Vagina (tissue), 2 donors: ENCODE measurements at places on chromosomes 1 and 21.

DNA sequence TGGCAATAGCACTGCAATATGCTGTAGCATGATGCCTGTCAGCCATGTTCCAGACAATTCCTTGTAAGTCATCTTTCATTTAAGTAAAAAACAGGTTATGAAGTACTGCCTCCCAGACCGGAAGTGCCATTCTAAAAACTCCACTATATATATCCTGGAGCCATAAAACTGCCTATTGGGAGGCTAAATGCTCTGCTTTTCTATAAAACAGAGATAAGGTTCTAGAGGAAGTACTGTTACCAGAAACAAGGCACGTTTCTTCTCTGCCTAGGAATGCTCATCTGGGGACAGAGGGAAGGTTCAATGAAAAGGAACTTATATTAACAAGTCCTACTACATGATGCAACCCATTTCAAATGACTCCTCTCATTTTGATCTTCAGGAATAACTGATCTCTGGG, 66.8 kb downstream of the GPR137B start:
- no peaks in the 10 kb centered on the region for H3K27me3 ChIP-seq
- H3K27ac ChIP-seq, result no peak overlapping the region
- H3K4me3 ChIP-seq, result no peak overlapping the region
- peaks cover 8% of the 10 kb centered on the region for H3K36me3 ChIP-seq
- H3K4me1 ChIP-seq, result no peaks in the 10 kb centered on the region

- H3K4me3 ChIP-seq, result no peak overlapping the region
- H3K27ac ChIP-seq, result no peak overlapping the region
- no peak for DNase-seq
- no peaks in the 10 kb centered on the region for H3K27me3 ChIP-seq
Measured at GRCh38 chr1:65725064-65725463, 67.6 kb upstream of the PDE4B start.

DNA sequence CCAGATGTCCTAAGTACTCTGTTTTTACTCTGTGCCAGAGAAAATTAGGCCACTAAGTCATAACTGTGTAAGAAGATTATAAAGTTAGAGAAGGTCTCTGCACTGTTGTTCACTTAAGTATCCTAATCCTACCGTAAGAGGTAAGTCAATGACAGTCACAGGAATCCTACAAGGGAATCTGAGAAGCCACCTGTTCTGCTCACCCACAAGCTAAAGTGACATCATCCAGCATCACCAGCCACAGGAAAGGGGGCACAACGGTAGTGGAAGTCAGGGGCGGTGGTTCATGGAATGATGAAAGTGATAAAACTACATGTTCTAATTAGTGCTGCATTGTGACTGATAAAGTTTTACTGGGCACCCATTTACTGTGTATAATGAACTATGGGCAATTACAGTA, 92.7 kb downstream of the PLD5 start:
- no peaks in the 10 kb centered on the region for H3K4me1 ChIP-seq
- H3K36me3 ChIP-seq, result no peaks in the 10 kb centered on the region
- no peak overlapping the region for H3K27ac ChIP-seq
- H3K27me3 ChIP-seq, result no peaks in the 10 kb centered on the region

DNA sequence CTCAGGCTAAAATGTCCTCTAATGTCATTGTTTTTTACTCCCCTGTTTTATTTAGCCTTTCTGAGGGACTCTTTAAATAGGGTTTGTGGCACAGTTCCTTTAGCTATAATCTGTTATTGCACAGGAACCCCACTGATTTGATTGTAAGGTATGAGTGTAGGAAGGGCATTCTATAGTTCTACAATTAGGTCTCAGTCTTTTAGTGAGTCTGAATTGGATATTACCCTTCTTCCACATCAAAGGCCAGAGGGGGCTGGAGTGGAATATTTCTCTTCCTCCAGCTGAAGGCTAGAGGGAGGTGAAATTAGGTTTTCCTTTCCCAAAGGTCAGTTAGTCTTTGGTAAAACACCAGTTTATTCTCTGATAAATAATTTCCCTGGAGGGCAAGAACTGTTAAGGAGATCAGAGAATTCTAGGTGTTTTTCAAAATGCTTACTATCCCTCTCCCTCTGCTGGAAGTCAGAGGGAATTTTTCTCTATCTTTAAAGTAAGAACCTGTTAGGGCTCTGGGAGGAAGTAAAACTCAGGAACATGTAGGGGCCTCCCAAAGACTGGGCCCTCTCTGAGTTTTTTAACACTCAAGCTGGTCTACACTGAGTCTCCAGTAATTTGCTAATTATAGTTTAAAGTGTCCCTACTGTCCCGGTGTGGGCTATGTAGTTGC, 176.3 kb upstream of the ZNHIT6 start:
- H3K36me3 ChIP-seq, result no peaks in the 10 kb centered on the region
- H3K27ac ChIP-seq, result no peak overlapping the region
- DNase-seq, result no peak
- no peak overlapping the region for H3K4me3 ChIP-seq

- no peaks in the 10 kb centered on the region for H3K36me3 ChIP-seq
- no peak for DNase-seq
- no peak overlapping the region for H3K4me3 ChIP-seq
- H3K27me3 ChIP-seq, result no peaks in the 10 kb centered on the region
- H3K4me1 ChIP-seq, result no peaks in the 10 kb centered on the region
Measured at GRCh38 chr1:211865180-211865579, 34.6 kb upstream of the LPGAT1 start.

GRCh38 chr1:46983830-46984586, 39.5 kb upstream of the CYP4X1 start:
- no peak overlapping the region for H3K4me3 ChIP-seq
- no peaks in the 10 kb centered on the region for H3K36me3 ChIP-seq
- H3K4me1 ChIP-seq, result no peaks in the 10 kb centered on the region

DNA sequence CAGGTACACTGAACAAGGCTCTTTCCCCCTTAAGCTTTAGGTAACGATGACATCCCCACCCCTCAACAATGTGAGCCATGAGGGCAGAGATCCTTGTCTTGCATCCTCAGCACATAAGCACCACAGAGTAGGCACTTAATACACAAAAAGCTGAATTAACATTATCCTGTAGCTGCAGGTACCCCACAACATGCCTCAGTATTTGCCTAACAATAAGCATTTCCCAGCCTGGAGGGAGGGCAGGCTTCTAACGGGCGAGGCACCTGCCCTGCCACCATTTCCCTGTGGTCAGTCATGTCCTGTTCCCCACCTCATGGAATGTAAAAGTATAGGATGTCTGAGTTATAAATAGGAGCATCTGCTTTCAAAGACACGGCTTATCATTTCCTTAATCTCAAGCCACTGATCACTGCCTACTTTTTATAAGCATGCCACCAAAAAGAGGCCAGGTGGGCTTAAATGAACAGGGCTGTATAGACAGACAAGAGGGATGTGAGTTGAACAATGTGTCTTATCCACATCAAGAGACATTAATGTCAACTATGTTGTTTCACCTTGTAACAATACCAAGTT, 3.4 kb downstream of the CAPZB start:
- H3K4me1 ChIP-seq, result peaks cover 83% of the 10 kb centered on the region
- no peak for DNase-seq
- H3K36me3 ChIP-seq, result peaks cover 4% of the 10 kb centered on the region
- H3K4me3 ChIP-seq, result peak overlapping the region; percentile 5

GRCh38 chr1:92404661-92405060, 82.1 kb downstream of the GFI1 start:
- H3K4me1 ChIP-seq, result no peaks in the 10 kb centered on the region
- no peak for DNase-seq
- no peaks in the 10 kb centered on the region for H3K27me3 ChIP-seq
- no peak overlapping the region for H3K4me3 ChIP-seq

DNA sequence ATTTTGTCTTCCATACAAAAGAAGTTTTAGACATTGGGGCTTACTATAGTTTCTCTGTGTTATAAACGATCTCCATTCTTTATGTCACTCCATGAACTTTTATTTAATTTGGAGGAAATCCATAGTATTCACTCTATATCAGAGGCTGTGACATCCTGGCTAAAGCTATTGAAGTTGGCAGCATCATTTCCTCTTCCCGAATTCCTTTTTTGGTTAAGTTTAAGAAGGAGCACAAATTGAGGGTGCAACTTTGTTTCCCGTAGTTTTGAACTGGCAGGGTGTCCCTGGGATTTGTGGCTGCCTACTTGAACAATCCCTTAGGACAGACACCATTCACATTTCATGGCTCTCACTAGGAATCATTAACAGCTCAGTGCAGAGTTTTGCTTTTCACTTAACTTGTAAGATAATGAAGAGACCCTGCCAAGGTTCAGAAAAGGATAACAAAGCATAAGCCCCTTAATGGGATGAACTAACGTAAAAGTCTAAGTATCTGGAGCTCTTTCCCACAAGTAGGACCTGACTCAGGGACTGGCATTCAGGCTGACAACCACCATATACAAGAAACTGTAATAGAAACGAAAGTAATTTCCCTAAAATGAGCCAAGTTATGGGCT, 13.9 kb downstream of the S1PR1 start:
- H3K4me3 ChIP-seq, result no peak overlapping the region
- no peak overlapping the region for H3K27ac ChIP-seq
- H3K27me3 ChIP-seq, result no peaks in the 10 kb centered on the region
- H3K4me1 ChIP-seq, result no peaks in the 10 kb centered on the region
- DNase-seq, result no peak

DNA sequence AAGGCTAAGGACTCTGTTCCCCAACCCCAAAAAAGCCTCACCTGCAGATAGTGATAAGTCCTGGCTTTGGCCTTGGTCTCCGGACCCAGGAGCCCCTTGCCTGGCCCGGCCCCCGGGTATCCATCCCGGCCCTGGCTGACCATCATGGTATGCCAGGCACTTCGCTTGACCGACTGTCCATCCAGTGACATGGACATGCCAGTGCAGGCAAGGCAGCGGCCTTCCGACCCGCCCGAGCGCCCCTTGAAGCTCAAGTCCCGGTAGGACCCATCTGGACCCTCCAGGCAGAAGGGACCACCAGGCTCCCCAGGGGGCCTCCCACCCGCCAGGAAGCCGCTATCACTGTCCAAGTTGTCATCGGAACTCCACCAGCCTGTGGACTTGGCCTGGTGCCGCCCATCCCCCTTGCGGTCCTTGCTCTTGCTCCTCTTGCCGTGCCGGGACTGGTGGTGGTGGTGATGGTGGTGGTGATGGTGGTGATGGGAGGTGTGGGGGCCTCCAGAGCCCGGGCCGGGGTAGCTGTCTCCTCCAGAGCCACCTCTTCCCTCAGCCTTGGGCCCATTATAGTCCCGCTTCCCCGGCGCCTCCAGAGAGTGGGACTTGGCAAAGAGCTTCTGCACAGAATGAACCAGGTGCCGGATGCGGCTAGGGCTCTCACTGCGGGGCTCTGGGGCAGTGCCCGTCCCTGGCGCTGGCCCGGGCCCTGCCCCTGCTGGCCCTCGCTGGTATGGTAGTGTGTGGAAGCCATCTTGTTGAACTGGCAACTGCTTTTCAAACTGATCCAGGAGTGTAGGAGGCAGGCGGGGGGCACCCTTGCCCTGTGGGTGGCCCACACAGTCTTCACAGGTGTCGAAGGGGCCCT, 25.0 kb downstream of the DLGAP3 start:
- H3K4me3 ChIP-seq, result no peak overlapping the region
- DNase-seq, result no peak
- no peaks in the 10 kb centered on the region for H3K27me3 ChIP-seq
- H3K4me1 ChIP-seq, result no peaks in the 10 kb centered on the region
- no peaks in the 10 kb centered on the region for H3K36me3 ChIP-seq

GRCh38 chr1:91689641-91690481, 189.2 kb downstream of the CDC7 start:
- H3K4me3 ChIP-seq, result no peak overlapping the region
- no peaks in the 10 kb centered on the region for H3K36me3 ChIP-seq
- H3K27ac ChIP-seq, result peak overlapping the region; percentile 79
- peaks cover 39% of the 10 kb centered on the region for H3K4me1 ChIP-seq
- H3K27me3 ChIP-seq, result no peaks in the 10 kb centered on the region
- no peak for DNase-seq

GRCh38 chr1:225441314-225442122, 13.7 kb upstream of the LBR start:
- no peaks in the 10 kb centered on the region for H3K36me3 ChIP-seq
- no peak overlapping the region for H3K27ac ChIP-seq
- DNase-seq, result no peak
- peaks cover 25% of the 10 kb centered on the region for H3K4me1 ChIP-seq
- no peak overlapping the region for H3K4me3 ChIP-seq

DNA sequence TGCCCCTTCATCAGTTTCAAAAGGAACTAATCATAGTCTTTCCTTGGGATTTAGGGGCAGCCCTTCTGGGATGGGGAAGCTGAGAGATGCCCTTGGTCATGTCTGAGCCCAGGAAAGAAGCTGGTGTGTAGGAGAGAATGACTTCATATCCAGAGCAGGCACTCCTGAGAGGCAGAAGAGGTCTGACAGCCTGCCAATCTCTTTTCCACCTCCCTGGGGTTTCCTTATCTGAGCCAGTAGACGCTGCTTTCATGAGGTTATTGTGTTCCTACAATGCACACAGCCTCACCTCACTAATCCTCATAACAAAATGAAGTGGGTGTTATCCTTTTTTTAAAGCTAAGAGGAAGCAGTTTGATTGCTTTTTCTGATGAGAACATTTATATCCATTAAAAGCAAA, 14.1 kb downstream of the ROR1 start:
- no peaks in the 10 kb centered on the region for H3K27me3 ChIP-seq
- no peak overlapping the region for H3K4me3 ChIP-seq
- H3K27ac ChIP-seq, result no peak overlapping the region
- DNase-seq, result no peak

DNA sequence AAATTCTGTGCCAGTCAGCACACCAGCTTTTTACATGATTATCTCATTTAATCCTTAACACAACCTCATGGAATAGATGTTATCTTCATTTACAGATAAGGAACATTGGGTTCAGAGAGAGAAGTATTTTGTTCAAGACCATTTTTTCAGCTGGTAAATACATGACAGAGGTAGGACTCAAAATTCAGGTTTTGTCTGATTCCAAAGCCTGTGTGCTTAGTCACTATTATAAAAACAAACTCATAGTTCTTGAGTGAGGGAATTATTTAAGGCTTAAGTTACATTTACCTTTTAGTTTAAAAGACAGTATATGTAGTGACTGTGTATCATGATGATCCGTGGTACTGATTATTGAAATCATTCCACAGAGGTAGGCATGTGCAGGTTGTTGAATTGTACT, 125.2 kb downstream of the MAGI3 start:
- H3K27ac ChIP-seq, result no peak overlapping the region
- H3K27me3 ChIP-seq, result no peaks in the 10 kb centered on the region
- H3K36me3 ChIP-seq, result no peaks in the 10 kb centered on the region
- H3K4me1 ChIP-seq, result peaks cover 7% of the 10 kb centered on the region
- DNase-seq, result no peak
